ENCODE measurements at places on chromosomes 16 and 17.

GRCh38 chr17:50276588-50277356, 2.5 kb downstream of the TMEM92 start:
- no peak for DNase-seq

- DNase-seq, result no peak
Measured at GRCh38 chr16:81483064-81483969, 38.7 kb downstream of the CMIP start.

DNA sequence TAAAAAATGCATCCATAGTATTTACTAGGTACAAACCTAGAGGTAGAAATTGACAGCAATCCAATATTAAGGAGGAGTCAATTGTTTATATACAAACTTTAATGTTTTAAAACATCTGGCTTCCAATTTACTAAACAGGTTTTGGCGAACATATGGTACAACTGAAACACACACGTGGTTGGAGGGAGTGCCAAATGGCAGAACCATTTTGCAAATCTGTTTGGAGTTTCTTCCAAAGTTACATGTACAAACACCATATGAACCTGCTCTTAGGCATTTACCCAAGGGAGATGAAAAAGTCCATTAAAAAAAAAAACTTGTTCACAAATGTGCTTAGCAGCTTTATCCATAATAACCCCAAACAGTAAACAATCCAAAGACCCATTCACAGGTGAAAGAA, 159.8 kb upstream of the MYOCD start:
- no peak for DNase-seq

- no peak for DNase-seq
Measured at GRCh38 chr17:74170924-74171323, 32.6 kb upstream of the RPL38 start.

DNA sequence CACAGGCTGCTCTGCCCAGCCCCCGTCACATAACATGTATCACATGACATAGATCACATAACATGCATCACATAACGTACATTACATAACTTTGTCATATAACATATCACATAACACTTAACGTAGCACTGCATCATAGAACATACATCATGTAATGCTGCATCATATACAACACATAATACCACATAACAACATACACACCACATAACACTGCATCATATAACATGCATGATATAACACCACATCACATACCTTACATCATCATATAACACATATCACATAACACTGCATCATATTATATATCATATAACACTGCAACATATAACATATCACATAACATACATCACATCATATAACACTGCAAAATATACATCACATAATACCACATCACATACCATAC, 83.8 kb downstream of the AXIN2 start:
- no peak for DNase-seq

DNA sequence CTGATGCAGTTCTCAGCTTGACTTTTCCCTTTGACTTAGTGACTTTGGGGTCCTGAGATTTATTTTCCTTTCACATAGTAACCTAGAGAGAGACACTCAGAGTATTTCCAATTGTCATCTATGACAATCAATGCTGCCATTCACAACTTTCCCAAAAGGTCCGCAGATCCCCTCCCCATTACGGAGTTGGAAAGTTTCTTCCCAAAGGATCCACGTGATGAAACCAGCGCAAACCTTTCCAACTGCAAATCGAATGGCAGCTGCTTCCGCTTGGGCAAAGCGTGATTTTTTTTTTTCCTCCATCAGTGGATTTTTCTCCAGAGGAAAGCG, 538 bp upstream of the FCSK start:
- DNase-seq, result no peak

GRCh38 chr16:84084570-84085270, 32.0 kb downstream of the MBTPS1 start:
- DNase-seq, result peak; percentile 19

- DNase-seq, result no peak
Measured at GRCh38 chr17:66970797-66971196, 6.3 kb downstream of the CACNG4 start.

DNA sequence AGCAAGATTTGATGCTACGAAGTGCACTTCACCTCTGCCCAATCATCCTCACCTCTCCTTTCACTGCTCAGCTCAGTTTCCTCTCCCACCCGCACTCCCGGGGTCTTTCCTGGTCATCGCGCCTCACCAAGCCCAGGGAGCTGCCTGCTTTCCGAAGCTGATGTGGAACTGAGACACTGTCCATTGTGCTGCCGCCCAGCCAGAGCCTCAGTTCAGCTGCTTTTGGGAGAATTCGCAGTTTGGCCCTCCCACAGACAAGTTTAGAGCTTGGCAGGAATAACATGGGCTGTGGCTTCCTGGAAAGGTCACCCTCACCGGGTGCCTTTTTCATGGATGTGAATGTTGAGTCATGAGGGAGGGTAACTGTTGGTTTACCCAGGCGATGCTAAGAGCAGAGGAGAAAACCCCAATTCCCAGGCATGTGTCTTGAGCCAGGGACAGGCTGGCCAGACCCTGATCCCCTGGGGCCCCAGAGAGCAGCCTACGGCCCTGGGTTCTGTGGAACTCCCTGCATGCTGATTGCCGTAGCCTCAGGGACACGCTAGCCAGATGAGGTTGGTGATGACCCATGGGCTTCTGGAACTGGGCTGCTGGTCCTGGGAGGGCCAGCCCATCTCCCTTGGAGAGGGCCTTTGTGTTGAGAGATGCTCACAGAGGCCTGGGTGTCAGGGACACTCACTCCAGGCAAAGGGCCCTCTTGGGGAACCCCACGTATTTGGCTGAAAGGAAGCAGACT, 1687.5 kb downstream of the TP53TG3F start:
- DNase-seq, result no peak

DNA sequence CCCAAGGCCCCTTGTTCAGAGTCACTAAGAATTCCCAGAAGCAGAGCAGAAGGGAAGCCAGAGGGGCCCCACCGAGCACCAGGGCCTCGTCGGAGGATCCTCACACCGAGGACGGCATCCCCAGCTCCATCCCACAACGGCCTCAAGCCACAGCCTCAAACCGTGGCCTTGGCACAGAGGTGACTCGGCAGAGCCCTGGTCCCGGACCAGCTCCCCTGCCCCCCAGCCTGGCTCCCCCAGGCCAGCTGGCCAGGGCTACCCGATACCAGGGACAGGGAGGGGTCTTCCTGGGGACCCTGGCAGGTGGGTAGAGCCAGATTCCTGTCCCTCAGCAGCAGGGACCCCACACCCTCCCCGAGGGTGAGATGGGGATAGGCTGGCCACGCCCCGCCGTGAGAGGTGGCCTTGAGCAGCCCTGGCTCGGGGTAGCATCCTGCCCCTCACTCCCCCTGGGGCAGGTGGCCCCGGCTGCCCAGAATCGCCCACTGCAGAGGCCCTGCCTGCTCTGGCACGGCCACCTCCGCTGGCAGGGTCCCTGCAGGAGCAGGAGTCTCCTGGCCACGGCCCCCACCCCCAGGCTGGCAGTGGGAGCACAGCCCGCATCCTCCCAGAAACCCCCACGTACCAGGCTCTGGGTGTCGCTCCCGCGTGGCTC, 5.6 kb upstream of the PVALEF start:
- no peak for DNase-seq

DNA sequence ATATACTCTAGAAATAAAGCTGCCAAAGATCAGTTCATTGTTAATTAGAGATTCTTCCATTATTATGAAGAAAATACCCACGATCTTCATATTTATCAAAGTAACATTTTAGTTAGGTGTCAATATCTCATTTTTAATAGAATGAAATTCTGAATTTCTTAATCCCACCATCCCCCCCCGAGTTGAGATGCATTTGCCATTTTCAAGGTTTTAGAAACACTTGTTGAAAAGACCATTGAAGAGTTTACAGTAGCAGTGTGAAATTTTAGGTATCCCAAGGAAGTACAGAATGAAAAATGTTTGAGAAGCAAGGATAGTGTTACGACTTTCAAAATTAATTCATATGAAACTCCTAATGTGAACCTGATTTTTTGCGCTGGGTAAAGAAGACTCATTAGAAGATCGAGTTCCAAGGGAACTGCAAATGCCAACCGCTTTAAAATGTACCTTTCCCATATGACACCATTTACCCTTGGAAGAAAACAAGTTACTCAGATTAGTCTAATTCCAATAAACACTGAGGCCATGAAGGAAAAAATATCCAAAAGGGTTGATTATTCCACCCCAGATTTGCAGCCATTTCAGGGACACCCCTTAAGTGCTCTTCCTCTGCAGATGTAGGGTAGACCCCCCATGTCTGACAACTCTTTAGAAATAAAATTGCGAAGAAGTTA, 731 bp downstream of the IKZF3 start:
- no peak for DNase-seq

- DNase-seq, result no peak
Measured at GRCh38 chr16:78669994-78670393, 570.5 kb downstream of the WWOX start.

GRCh38 chr16:57961538-57961937, 9.4 kb downstream of the CNGB1 start:
- no peak for DNase-seq

- DNase-seq, result no peak
Measured at GRCh38 chr16:28596115-28596630, 677 bp downstream of the SULT1A2 start.

DNA sequence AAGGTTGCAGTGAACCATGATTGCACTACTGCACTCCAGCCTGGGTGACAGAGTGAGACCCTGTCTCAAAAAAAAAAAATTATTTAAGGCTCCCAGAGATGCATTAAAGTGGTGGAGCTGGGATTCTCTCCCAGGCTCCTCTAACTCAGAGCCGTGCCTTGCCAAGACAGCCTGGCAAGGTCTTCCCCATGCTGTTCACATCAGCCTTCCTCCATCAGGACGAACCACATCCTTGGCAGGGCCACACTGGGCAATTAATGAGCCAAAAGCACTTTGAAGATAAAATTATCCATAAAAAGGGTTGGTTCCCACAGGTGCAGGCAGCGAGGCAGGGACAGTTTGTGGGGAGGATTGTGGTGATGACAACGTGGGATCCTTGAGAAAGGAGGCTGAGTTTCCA, 19.8 kb upstream of the BBS2 start:
- DNase-seq, result no peak

- DNase-seq, result no peak
Measured at GRCh38 chr16:1809281-1809801, 15.8 kb upstream of the IGFALS start.

GRCh38 chr17:62867303-62867702, 59.2 kb upstream of the MARCHF10 start:
- no peak for DNase-seq

- DNase-seq, result no peak
Measured at GRCh38 chr16:1278477-1278876, 22.6 kb downstream of the TPSD1 start.

GRCh38 chr16:89701425-89702406, at the start of gene SPATA2L:
Gene SPATA2L, minus strand, starts transcription at chr16:89701705. Its CDS starts 473 bp downstream, at chr16:89701232.
- DNase-seq, result peak; percentile 98

DNA sequence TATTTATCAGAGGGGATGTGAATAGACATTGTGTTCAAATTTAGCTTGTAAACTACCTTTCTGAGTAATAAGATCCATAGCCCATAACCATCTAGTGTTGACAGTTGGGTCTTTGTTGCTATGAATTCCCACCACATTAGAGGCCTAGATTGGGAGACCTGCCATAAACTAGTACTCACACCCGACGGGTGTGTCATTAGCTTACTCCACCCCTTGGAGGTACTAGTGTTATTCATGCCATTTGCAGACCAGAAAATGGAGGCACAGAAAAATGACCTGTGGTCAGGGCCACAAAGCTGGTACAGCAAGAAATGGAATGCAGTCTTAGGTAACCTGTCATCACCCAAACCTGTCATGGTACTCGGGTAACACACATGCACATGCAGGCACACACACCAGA, 41.3 kb upstream of the BCAR1 start:
- DNase-seq, result no peak

- DNase-seq, result peak; percentile 13
Measured at GRCh38 chr16:85316321-85316919, 204.1 kb upstream of the CIBAR2 start.

DNA sequence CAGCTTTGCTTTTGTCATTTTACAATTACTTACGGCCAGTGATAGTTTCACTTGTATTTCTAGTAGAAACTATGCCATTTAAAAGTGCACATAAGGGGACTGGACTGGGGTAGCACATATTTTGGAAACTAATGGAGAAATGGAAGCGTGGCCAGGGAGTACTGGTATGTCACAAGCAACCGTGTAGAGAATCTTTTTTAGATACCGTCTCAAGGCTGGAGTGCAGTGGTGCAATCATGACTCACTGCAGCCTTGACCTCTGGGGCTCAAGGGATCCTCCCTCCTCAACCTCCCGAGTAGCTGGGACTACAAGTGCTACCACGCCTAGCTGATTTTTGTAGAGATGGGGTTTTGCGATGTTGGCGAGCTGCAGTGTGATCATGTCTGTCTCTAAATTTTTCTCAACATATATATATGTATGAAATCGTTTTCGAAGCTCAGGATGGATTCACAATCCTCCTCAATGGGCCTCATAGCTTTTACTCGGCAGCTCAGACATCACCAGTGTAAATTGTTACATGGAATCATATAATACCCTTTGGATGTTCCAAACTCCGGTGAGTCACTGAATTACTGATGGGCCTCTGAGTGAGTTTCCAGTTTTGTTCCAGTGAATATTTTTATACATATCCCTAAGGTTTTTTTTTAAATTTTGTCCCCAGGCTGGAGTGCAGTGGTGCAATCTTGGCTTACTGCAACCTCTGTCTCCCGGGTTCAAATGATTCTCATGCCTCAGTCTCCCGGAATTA, 51.7 kb downstream of the ZNF778 start:
- no peak for DNase-seq

GRCh38 chr16:73020409-73020884, 27.5 kb downstream of the ZFHX3 start:
- DNase-seq, result no peak

GRCh38 chr16:30694926-30695693, 3.9 kb upstream of the SRCAP start:
- DNase-seq, result no peak

DNA sequence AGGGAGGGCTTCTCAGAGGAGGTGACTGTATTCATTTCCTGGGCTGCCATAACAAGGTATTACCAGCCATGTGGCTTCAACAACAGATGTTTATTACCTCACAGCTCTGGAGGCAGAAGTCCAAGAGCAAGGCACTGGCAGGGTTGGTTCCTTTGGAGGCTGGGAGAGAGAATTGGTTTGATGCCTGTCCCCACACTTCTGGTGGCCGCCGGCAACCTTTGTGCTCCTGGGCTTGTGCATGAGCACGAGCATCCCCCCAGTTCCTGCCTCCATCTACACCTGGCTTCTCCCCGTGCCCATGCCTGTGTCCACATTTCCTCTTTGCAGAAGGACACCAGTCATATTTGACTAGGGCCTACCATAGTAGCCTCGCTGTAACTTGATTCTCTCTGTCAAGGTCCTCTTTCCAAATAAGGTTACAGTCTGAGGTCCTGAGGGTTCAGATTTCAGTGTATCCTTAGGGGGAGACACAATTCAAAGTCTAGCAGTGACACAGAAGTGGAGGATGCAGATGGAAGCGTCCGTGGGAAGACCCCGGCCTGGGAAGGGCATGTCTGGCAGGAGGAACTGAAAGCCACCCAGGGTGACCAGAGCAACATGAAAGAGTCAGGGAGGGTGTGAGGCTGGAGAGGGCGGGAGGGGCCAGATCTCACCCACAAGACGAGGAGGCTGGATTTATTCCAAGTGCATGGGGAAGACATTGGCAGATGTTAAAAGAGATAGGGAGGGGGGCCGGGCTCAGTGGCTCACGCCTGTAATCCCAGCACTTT, 188.2 kb upstream of the HSBP1 start:
- DNase-seq, result no peak

All from activated naive CD4-positive, alpha-beta T cell (primary cell).